Melanocyte of skin (primary cell): ENCODE measurements at places on chromosomes 4 and X. TPM values are rescaled to one million over a fixed set of nuclear protein-coding genes. Genes with fewer than 3 reads are reported as not detected.

The XKRX gene
- total RNA-seq = under 0.01 and 0.15 TPM in 2 replicates

The TMEM271 gene
- not detected in 2 replicates for total RNA-seq

The SH2D1A gene
- not detected in 2 replicates for total RNA-seq

The GAGE1 gene
- total RNA-seq = not detected in 2 replicates

The FGFR3 gene
- under 0.01 and 0.15 TPM in 2 replicates for total RNA-seq

The APBB2 gene
- 49.2 and 91.2 TPM in 2 replicates for total RNA-seq

The IL1RAPL1 gene
- total RNA-seq = 0.34 and 3.3 TPM in 2 replicates

The HSFX4 gene
- total RNA-seq = not detected in 2 replicates

The SLC7A11 gene
- 182 and 362 TPM in 2 replicates for total RNA-seq

The DRP2 gene
- total RNA-seq = under 0.01 TPM in 2 replicates

The CT47A1 gene
- not detected in 2 replicates for total RNA-seq

The GPAT3 gene
- 29.3 and 33.0 TPM in 2 replicates for total RNA-seq

The RAB33B gene
- total RNA-seq = 4.7 and 7.4 TPM in 2 replicates

The TLR8 gene
- total RNA-seq = not detected in 2 replicates

The AMBN gene
- not detected in 2 replicates for total RNA-seq

The BEX1 gene
- 7.6 and 37.1 TPM in 2 replicates for total RNA-seq

The PRR32 gene
- not detected in 2 replicates for total RNA-seq

The CLDN34 gene
- total RNA-seq = not detected in 2 replicates

The ZBTB49 gene
- 3.8 and 8.7 TPM in 2 replicates for total RNA-seq
